Naive thymus-derived CD4-positive, alpha-beta T cell (primary cell): ENCODE measurements at places on chromosomes 3 and 15.

- peak; percentile 28 for DNase-seq
These were observed 77.8 kb upstream of the HES1 start for GRCh38 chr3:194058189-194058571.

- no peak for DNase-seq
These were observed 7.8 kb downstream of the ANPEP start for GRCh38 chr15:89806559-89807550.

GRCh38 chr15:89863918-89864317 lies 29.9 kb downstream of the AP3S2 start:
- DNase-seq, result no peak

DNA sequence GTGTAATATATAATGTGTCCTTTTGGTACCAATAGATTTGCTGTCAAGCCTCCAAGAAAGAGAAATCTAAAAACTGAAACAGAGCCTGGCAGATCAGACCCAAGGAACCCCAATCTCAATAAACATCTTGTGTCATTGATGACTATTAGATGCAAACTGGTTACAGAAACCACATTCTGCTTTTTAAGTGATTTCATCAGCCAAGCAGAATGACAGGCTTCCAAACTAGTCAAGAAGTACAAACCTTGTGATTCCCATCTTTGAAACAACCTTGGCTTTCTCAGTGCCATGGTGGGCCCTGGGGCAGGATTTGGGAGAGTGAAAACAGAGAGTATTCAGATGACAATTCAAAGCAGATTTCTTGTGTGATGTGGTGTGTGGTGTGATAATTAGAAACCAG lies 45.6 kb upstream of the STRIT1 start:
- DNase-seq, result no peak

- DNase-seq, result no peak
These were observed 518 bp downstream of the COLQ start for GRCh38 chr3:15520804-15521572.

- no peak for DNase-seq
These were observed 13.5 kb upstream of the TSC22D2 start for GRCh38 chr3:150394606-150395005.

- DNase-seq, result peak; percentile 60
These were observed 130.6 kb upstream of the FHIT start for GRCh38 chr3:61381745-61382392.

GRCh38 chr3:51434746-51435327 lies 43.8 kb downstream of the RBM15B start:
- peak; percentile 47 for DNase-seq

DNA sequence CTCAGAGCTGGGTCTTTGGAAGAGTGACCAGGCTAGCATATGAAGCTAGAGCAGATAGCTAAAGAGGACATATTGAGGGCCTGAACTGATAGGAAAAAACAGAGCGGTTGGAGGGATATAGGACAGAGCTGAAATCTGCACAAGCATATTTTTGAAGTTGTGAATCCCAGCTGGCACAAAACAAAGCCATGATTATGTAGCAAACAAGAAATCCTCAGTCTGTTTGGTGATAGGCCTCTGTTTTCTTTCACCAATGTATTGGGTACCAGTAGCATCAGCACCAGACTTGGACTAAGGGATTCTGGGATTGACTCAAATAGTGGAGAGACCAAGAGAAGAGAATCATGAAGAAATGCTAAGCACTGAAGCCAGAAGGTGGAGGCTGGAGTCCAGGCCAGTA lies 151.0 kb downstream of the FAM43A start:
- no peak for DNase-seq

GRCh38 chr3:47010111-47010712 lies 30.7 kb downstream of the NBEAL2 start:
- no peak for DNase-seq

DNA sequence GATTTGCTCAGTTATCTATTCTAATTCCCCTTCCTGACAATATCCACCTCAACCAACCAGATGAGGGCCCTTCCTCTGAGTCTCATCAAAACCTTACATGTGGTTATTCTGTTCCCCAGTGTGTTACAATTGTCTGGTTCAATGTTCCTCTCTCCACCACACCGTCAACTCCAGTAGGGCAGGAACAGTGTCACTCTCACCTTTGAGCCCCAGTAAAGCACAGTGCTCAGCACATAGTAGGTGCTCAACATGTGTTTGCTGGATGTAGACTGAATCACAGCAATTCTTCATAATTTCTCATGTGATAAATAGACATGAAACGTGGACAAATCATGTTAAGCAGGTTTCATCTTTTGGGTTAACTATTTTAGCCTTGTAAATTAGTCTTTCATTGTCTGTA lies 103.0 kb upstream of the EIF1B start:
- DNase-seq, result no peak

DNA sequence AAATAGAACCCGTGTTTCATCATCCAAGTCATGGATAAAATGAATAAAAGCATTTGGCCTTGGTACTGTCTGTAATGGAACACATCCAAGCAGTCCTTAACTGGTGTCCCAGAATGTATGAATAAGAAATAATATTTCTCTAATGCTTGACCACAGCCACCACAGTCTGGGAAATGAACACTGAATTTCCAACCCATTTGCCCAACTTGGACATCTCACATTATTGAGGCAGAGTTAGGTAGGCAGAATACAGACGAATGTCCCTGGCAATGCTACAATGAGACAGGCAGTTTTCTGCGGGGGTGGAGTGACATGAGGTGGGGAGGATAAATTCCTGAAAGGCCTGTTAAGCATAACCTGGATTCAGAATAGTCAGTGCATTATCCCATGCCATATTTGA lies 245.7 kb downstream of the ZIC1 start:
- DNase-seq, result no peak

- no peak for DNase-seq
These were observed 42.6 kb downstream of the PXK start for GRCh38 chr3:58375254-58375653.

DNA sequence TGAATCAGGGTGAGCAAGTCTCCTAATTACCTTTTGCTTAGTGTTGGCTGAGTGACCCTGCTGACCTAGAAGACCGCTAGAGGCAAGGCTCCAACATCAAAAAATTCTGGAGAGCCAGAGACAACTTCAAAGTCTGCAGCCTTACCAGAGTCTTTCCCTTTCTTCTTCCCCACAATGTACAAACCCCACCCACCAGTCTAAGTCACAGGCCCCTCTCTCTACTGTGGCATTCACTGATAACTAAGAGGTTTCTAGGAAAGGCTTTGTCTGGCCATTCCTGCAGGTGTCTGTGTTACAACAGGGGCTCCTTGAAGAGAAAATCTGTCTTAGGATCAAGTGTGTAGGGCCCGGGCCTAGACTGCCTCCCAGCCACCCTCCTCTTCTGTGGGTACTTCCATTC lies 525 bp downstream of the MYH15 start:
- DNase-seq, result no peak

- no peak for DNase-seq
These were observed 16.3 kb upstream of the TRPM7 start for GRCh38 chr15:50702762-50703334.

DNA sequence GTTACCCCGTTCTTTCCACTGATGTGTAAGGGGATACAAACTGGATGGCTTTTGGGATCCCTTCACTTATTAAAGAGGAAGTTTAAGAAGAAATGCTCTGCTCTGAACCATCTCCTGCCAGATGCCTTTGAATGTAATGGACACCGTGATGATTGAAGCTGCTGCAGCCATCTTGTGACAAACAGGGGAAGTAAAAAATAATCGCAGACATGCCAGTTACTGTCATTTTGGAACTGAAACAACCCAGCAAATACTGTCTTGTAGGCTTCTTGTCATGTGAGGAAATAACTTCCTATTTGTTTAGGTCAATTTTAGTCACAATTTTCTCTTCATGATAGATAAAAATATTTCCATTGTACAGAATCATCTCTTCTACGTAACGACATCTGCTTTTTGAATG lies 224.0 kb downstream of the CHL1 start:
- DNase-seq, result no peak

DNA sequence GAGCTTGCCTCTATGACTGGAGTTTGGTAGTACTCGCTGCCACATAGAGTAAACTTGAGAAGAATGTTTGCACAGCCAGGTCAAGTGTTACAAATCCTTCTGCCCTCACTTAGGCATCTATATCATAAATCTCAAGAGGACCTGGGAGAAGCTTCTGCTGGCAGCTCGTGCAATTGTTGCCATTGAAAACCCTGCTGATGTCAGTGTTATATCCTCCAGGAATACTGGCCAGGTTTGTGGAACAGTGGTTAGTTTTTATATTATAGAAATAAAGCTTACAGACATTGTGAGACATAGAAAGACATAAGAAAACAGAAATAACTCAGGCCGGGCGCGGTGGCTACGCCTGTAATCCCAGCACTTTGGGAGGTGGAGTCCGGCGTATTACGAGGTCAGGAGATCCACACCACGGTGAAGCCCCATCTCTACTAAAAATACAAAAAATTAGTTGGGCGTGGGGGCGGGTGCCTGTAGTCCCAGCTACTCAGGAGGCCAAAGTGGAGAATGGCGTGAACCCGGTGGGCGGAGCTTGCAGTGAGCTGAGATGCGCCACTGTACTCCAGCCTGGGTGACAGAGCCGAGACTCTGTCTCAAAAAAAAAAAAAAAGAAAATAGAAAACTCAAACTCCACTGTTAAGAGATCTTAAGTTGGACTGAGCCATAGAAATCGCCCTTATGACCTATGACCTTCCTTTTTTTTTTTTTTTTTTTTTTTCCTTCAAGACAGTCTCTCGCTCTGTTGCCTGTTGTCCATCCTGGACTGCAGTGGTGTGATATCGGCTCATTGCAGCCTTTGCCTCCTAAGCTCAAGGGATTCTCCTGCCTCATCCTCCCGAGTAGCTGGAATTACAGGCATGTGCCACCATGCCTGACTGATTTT lies 2.2 kb downstream of the RPSA start:
- DNase-seq, result no peak

- no peak for DNase-seq
These were observed 7.0 kb downstream of the GNAI2 start for GRCh38 chr3:50242851-50243542.
